ENCODE measurements at places on chromosomes 11 and 22. TPM values are rescaled to one million over a fixed set of nuclear protein-coding genes. Genes with fewer than 3 reads are reported as not detected.

The TIMM10 gene
- total RNA-seq, result 158 TPM

The TSPAN18 gene
- 2.3 TPM for total RNA-seq

The PLEKHA7 gene
- total RNA-seq, result 6.4 TPM

The TRIM51 gene
- total RNA-seq, result not detected

The CYTH4 gene
- 33.1 TPM for total RNA-seq

The FIBIN gene
- not detected for total RNA-seq

Measured in activated CD4-positive, alpha-beta T cell treated with anti-CD3 and anti-CD28 coated beads for 36 hours (primary cell).